ENCODE measurements at places on chromosomes 6 and 20.

- no peak overlapping the region for H3K4me3 ChIP-seq
- H3K4me1 ChIP-seq: peaks cover 15% of the 10 kb centered on the region
- no peak overlapping the region for H3K27ac ChIP-seq
- no peaks in the 10 kb centered on the region for H3K36me3 ChIP-seq
Measured at GRCh38 chr6:148118244-148118643, 224.4 kb upstream of the SASH1 start.

- peaks cover 11% of the 10 kb centered on the region for H3K36me3 ChIP-seq
- no peak overlapping the region for H3K4me3 ChIP-seq
- H3K4me1 ChIP-seq: peaks cover 12% of the 10 kb centered on the region
- no peaks in the 10 kb centered on the region for H3K27me3 ChIP-seq
- no peak overlapping the region for H3K27ac ChIP-seq
- no peak for DNase-seq
Measured at GRCh38 chr6:126848119-126848518, 270.4 kb upstream of the RSPO3 start.

DNA sequence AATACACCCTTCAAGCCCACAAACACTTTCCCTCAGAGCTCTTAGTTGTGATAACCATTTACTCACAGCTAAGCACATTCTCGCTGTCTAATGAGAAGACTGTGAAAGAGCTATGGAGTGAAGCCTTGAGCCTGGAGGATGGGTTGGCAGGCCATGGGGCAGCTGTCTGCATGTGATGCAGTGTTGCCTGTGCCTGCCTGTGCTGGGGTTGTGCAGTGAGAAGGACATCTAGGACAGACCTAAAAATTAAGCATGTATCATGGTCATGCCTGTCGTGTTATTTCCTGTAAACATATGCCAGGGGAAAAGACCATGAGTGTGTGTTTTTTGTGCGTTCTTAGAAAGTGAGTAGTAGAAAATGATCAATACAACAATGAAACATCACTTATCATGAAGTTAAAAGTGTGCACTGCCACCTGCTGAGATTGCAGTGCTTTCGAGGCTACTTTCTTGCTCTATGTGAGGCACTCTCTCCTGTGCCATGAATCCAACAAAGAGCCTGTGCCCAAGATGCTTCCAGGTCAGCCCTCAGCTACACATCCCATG is 8.1 kb upstream of the ZC3H12D start:
- no peak for DNase-seq
- no peak overlapping the region for H3K4me3 ChIP-seq
- no peaks in the 10 kb centered on the region for H3K27me3 ChIP-seq
- no peaks in the 10 kb centered on the region for H3K4me1 ChIP-seq

- no peak for DNase-seq
- H3K4me1 ChIP-seq: no peaks in the 10 kb centered on the region
- peaks cover 9% of the 10 kb centered on the region for H3K27me3 ChIP-seq
- no peak overlapping the region for H3K27ac ChIP-seq
- H3K4me3 ChIP-seq: no peak overlapping the region
Measured at GRCh38 chr6:14467591-14467990, 350.0 kb downstream of the CD83 start.

GRCh38 chr6:158718461-158719046 is 68.7 kb downstream of the SYTL3 start:
- H3K4me3 ChIP-seq: no peak overlapping the region
- peaks cover 8% of the 10 kb centered on the region for H3K4me1 ChIP-seq
- no peak for DNase-seq
- H3K27me3 ChIP-seq: no peaks in the 10 kb centered on the region
- peaks cover 2% of the 10 kb centered on the region for H3K36me3 ChIP-seq
